ENCODE measurements at places on chromosomes 4 and X. TPM values are rescaled to one million over a fixed set of nuclear protein-coding genes. Genes with fewer than 3 reads are reported as not detected.

DNA sequence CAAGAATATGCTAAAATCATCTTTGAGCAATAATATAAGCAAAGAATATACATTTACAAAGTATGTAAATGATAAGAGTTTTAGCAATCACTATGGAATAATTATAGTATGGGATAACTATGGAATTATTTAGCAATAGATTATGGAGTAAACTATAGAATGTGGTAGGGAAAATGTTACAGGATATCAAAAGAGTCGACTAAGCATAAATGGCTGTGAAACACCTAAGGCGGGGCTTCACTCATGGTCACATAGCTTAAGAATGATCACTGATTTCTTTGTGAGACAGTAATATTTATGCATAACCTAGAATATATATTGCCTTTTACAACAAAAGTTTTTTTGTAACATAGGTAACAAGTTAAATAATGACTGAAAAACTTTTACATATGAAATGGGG lies 2049.7 kb downstream of the ARAP2 start:
- no peak for DNase-seq

GRCh38 chrX:80846247-80846646 lies 36.6 kb upstream of the BRWD3 start:
- no peak for DNase-seq

Gene GRID2
- total RNA-seq: 0.09 TPM

DNA sequence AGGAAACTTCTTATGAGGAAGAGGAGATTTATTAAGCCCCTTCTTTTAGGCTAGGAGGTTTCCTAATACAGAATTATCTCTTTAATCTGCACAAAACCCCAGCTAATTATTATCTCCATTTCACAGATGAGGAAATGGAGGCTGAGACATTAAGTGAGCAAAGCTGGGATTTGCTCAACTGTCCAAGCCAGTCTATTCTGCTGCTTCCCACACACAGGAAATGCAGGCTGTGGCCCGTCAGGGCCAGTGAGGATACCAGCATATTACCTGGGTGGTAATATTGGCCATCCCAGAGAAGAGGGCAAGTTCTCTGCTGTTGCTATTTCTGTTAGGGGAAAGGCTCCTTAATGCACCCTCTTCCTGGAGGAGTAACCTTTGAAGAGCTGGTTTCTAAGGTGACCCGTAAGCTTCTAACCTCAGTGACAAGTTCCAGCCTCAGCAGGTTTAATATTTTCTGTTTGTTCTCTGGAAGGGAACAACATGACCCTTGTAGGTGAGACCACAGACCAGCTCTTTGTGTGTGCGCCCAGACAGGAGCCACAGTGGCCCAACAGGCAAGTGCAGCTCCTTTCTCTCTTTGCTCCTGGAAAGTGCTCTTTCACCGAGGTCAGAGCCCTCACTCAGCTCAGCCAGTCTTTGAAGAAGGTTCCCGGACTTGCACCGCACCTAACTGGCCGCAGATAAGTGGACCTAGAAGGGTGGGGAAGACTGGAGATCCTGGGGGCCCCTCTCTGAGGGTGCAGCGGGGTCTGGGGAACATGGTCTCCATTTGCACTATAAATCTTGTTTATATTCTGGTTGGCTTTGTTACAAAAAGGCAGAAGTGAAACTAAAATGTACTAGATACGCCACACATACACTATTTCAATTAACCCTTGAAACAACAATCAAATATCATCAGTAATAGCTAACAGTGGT lies 35.5 kb downstream of the TBC1D9 start:
- DNase-seq: no peak

GRCh38 chr4:79476196-79476595 lies 68.2 kb upstream of the GK2 start:
- DNase-seq: no peak

GRCh38 chrX:30150196-30150895 lies 65.0 kb upstream of the MAGEB2 start:
- DNase-seq: no peak
